ENCODE measurements at places on chromosomes 6 and 20.

DNA sequence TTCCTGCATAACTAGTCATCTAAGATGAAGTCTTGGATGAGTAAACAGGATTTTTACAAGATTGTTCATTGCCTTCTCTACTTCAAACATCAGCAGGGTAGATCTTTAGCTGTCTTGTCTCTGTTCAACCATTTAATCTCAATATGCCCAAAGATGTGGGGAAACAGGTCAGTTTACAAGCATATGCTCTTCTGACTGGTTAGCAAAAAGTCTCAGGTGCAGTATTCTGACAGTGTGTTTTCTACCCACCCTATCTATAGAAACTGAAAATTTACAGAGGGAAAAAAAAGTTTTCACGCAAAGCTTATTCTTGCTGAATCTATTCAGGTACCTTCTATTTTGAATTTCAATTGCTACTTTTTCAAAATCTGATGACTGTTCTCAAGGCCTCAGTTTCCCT, 29.0 kb downstream of the MAP3K5 start:
- no peak for DNase-seq

GRCh38 chr6:15930207-15930606, 198.7 kb upstream of the MYLIP start:
- no peak for DNase-seq

- DNase-seq = no peak
Measured at GRCh38 chr20:14062786-14063185, 67.5 kb downstream of the MACROD2 start.

DNA sequence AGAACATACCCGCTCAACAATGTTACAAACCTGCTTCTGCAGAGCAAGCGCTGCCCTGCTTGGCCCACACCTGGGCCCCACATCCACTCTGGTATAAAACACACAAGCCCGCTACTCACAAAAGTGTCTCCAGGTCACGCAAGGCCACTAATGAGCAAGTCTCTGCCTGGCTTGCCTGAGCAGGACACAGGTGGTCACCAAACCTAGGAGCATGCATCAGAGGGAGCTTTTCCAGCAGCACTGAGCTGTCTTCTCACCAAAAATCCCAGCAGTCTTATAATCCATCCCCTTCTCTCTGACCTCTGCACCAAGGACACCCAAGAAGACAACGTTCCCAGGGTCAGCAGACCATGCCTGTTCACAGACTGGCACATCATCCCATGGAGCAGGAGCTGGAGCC, 100.8 kb downstream of the DLL1 start:
- DNase-seq = no peak

GRCh38 chr20:43563991-43564390, 5.2 kb downstream of the SGK2 start:
- no peak for DNase-seq

GRCh38 chr6:4185846-4186245, 50.5 kb upstream of the ECI2 start:
- DNase-seq = no peak

DNA sequence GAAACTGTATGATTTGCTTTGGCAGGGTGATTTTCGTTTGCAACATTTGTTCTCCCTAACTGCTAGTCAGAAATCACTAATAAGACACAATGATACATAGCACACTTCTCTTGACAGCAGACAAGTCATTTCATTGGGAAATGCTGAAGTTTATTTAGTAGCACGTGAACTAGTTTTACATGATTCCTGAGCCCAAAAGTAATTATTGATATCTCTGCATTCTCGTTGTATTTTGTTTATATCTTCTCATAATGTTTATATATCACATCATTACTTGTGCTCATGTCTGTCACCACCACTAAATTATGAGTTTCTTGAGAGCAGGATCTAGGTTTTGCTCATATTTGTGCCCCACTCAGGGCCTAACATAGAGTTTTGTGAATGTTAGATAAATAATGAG, 151.7 kb downstream of the KIF6 start:
- no peak for DNase-seq
